ENCODE measurements at places on chromosomes 13 and 19. TPM values are rescaled to one million over a fixed set of nuclear protein-coding genes. Genes with fewer than 3 reads are reported as not detected.

GRCh38 chr13:46717275-46717674, 79.7 kb downstream of the ESD start:
- H3K27me3 ChIP-seq: no peaks in the 10 kb centered on the region
- H3K4me1 ChIP-seq: peaks cover 23% of the 10 kb centered on the region
- H3K27ac ChIP-seq: no peak overlapping the region
- no peak overlapping the region for H3K4me3 ChIP-seq
- H3K36me3 ChIP-seq: peaks cover 4% of the 10 kb centered on the region

GRCh38 chr13:30850867-30851211, 55.2 kb upstream of the MEDAG start:
- H3K4me3 ChIP-seq: no peak overlapping the region
- peaks cover 8% of the 10 kb centered on the region for H3K27me3 ChIP-seq
- no peak for DNase-seq
- no peaks in the 10 kb centered on the region for H3K36me3 ChIP-seq

DNA sequence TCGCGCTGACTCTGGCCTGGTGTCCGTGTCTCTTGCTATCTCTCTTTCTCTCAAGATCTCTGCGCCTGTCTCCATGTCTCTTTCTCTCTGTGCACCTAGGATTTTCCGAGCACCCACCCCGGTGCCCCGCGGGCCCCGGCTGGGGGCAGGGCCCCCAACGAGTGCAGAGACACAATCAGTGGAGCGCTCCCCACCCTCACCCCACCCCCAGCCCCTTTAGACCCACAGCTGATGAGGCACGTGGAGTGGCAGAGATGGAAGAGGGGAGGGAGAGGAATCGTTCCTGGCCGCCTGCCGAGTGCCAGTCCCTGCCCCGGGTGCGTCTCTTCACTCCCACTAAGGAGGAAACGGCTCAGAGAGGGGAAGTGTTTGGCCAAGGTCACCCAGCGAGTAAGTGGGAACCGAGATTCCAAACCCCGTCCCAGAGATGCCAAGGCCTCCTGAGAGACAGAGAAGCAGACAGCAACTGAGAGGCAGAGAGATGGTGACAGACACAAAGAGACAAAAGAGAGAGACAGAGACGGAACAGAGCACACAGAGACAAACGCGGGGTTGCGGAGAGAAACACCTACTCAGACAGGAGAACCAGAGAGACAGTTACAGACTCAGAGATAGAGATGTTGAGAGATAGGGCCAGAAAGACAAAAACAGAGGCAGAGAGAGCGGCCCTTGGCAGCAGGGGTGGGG, 626 bp upstream of the BCL3 start:
- H3K27me3 ChIP-seq: peaks cover 61% of the 10 kb centered on the region
- H3K4me1 ChIP-seq: peaks cover 9% of the 10 kb centered on the region
- H3K27ac ChIP-seq: peak overlapping the region; percentile 86
- H3K4me3 ChIP-seq: peak overlapping the region; percentile 77

DNA sequence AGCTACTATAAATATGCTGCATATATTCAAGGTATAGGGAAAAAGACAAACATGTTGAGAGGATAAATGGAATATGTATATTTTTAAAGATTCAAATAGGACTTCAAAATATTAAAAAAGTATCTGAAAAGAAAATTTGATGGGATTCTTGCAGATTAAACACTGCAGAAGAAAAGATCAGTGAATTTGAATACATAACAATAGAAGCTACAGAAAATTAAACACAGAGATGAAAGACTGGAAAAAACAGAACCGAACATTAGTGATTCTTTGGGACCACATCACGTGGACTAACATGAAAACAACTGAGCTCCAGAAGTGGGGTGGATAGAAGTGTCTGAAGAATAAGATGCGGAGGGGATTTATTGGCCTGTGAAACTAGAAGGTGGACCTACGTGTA, 217.2 kb downstream of the RFC3 start:
- H3K27me3 ChIP-seq: no peaks in the 10 kb centered on the region
- H3K36me3 ChIP-seq: peaks cover 2% of the 10 kb centered on the region
- peaks cover 2% of the 10 kb centered on the region for H3K4me1 ChIP-seq
- H3K27ac ChIP-seq: no peak overlapping the region

DNA sequence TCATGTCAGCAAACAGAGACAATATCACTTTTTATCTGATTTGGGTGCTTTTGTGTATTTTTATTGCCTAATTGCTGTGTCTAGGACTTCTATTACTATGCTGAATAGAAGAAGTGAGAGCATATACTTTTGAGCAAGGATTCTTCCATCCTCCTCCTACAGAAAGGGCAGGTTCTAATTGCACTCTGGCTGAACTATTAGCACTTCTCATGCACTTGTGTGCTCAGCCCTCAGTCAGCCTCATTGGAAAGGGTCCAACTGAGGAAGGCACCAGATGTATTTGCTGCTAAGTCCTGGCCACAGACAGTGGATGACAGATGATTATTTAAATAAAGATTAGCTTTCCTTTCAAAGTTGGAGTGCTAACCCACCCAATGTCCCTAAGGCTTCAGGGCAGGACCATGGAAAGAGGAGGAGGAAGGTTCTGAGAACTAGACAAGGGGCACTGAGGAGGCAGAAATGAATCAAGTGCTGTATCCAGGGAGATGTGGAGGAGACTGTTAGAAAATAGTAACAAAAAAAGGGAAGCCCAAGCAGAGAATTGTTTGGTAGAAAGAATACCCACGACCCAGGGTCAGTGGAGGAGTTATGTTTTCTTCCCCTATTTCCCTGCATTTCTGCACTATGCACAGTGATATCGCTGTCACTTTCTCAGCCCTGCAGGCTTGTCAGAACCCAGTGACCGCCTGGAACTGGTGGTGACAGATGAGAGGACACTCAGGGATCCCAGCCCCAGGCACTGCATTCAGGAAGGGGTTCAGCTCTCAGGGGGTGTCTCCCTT, 8.0 kb downstream of the LILRB4 start:
- DNase-seq: no peak
- no peaks in the 10 kb centered on the region for H3K4me1 ChIP-seq
- H3K4me3 ChIP-seq: no peak overlapping the region

GRCh38 chr13:93025984-93026383, 200.6 kb upstream of the GPC6 start:
- no peak overlapping the region for H3K27ac ChIP-seq
- no peak overlapping the region for H3K4me3 ChIP-seq
- no peaks in the 10 kb centered on the region for H3K36me3 ChIP-seq
- peaks cover 3% of the 10 kb centered on the region for H3K4me1 ChIP-seq
- H3K27me3 ChIP-seq: no peaks in the 10 kb centered on the region

DNA sequence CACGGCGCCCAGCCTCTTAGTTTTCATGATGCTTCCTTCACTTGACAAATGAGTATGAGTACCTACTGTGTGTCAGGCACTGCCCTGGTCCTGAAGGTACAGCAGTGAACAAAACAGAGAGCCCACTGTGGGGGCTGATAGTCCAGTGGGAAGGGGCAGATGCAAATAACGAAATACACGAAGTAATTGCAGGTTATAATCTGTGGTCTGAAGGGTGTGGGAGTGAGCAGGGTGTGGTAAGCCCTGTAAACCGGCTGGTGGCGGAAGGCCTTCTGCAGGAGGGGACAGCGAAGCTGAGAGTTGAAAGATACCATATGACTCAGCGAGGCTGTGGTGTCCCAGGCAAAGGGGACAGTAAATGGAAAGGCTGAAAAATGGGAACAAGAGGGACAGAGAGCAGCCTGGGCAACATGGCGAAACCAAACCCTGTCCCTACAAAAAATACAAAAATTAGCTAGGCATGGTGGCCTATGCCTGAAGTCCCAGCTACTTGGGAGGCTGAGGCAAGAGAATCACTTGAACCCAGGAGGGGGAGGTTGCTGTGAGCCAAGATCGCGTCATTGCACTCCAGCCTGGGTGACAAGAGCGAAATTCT, 60.5 kb downstream of the MAP4K1 start:
- DNase-seq: no peak
- H3K27ac ChIP-seq: no peak overlapping the region
- no peaks in the 10 kb centered on the region for H3K36me3 ChIP-seq
- H3K4me1 ChIP-seq: no peaks in the 10 kb centered on the region
- no peak overlapping the region for H3K4me3 ChIP-seq

Gene CCDC8
- total RNA-seq: 33.8 TPM

Gene KIR2DL3
- total RNA-seq: not detected

Gene TYROBP
- not detected for total RNA-seq

Gene ARRDC5
- total RNA-seq: not detected

Gene PSG6
- not detected for total RNA-seq

Data from progenitor cell of endocrine pancreas (in vitro differentiated cells).